Esophagus squamous epithelium (tissue), 5 donors: ENCODE measurements at places on chromosomes 13 and 19.

- no peak for DNase-seq
Measured at GRCh38 chr13:22536851-22537250, 643.9 kb upstream of the SGCG start.

- DNase-seq, result no peak
Measured at GRCh38 chr19:52170863-52171320, 529 bp downstream of the ZNF836 start.

GRCh38 chr19:13989487-13989886 is 16.6 kb downstream of the RFX1 start:
- no peak for DNase-seq

DNA sequence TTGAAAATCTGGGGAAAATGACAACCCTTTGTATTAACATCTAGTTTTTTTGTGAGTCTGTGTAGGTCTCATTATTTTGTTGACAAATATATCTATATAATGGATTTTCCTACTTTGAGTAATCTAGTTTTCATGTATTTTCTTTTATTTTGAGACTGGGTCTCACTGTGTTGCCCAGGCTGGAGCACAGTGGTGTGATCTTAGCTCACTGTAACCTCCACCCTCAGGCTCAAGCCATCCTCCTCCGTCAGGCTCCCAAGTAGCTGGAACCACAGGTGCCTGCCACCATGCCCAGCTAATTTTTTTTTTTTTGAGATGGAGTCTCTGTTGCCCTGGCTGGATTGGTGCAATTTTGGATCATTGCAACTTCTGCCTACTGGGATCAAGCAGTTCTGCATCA is 9.2 kb downstream of the ZNF525 start:
- no peak for DNase-seq

DNA sequence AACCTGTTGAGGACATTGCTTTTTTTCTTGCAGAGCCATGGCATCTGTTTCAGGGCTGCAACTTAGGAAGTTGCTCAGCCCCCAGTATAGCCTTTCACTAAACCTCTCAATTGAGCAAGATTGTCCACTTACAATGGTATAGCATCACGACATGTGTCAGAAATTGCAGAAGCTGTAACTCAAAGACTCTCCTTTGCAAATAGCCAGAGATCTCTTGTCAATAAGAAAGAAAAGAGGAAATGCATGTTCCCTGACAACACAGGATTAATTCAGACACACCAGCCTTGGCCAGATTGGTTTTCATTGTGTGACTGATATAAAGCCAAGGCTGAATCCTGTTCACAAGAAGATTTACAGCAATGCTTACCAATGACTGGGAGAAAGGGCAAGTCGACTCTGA is 38.7 kb upstream of the CYSLTR2 start:
- no peak for DNase-seq
